Psoas muscle (tissue), 8 donors: ENCODE measurements at places on chromosomes 1 and 21. TPM values are rescaled to one million over a fixed set of nuclear protein-coding genes. Genes with fewer than 3 reads are reported as not detected.

The CELA3A gene
- total RNA-seq = not detected

The KRTAP19-8 gene
- not detected for total RNA-seq

The WDR64 gene
- total RNA-seq = not detected

The ZFP69 gene
- total RNA-seq = 0.54 TPM

The KCNQ4 gene
- total RNA-seq = 5.6 TPM

The DNMT3L gene
- not detected for total RNA-seq

The BPNT1 gene
- 8.3 TPM for total RNA-seq

The CYP4A22 gene
- total RNA-seq = not detected

The PLA2G2D gene
- not detected for total RNA-seq

The ESRRG gene
- total RNA-seq = 13.4 TPM

The MEAF6 gene
- 35.4 TPM for total RNA-seq

The LAPTM5 gene
- total RNA-seq = 14.4 TPM

The SERBP1 gene
- 197 TPM for total RNA-seq

The C1orf87 gene
- not detected for total RNA-seq

The FCMR gene
- 19.7 TPM for total RNA-seq

The HAO2 gene
- total RNA-seq = not detected

The CBS gene
- total RNA-seq = 2.2 TPM

The UROD gene
- total RNA-seq = 50.4 TPM

The SNRPE gene
- 53.3 TPM for total RNA-seq

The DDR2 gene
- 6.0 TPM for total RNA-seq

The NECTIN4 gene
- total RNA-seq = not detected

The GOLT1A gene
- not detected for total RNA-seq

The INSRR gene
- not detected for total RNA-seq

The RBM11 gene
- total RNA-seq = not detected

The S100A14 gene
- total RNA-seq = not detected

The OR2T11 gene
- not detected for total RNA-seq

The PGBD5 gene
- 4.5 TPM for total RNA-seq

The EXTL1 gene
- total RNA-seq = 0.39 TPM

The C8B gene
- total RNA-seq = not detected

The INTS7 gene
- 6.2 TPM for total RNA-seq

The CHRM3 gene
- total RNA-seq = 0.32 TPM

The FAM151A gene
- not detected for total RNA-seq

The KPRP gene
- not detected for total RNA-seq

The COL9A2 gene
- not detected for total RNA-seq

The CFHR3 gene
- total RNA-seq = not detected

The C1orf53 gene
- total RNA-seq = 1.2 TPM

The FCN3 gene
- total RNA-seq = 3.4 TPM

The HUNK gene
- total RNA-seq = 0.54 TPM

The FAM229A gene
- total RNA-seq = 0.98 TPM

The GIPC2 gene
- total RNA-seq = 1.3 TPM

The AGBL4 gene
- not detected for total RNA-seq
